H9 (cell line): ENCODE measurements at places on chromosomes 7 and 10. TPM values are rescaled to one million over a fixed set of nuclear protein-coding genes. Genes with fewer than 3 reads are reported as not detected.

Gene STOX1
- total RNA-seq = 5.8 and 5.9 TPM in 2 replicates

- DNase-seq = no peak
These were observed 34.3 kb upstream of the ICA1 start for GRCh38 chr7:8296362-8296659.

Gene INMT
- total RNA-seq = 0.59 and 0.70 TPM in 2 replicates

DNA sequence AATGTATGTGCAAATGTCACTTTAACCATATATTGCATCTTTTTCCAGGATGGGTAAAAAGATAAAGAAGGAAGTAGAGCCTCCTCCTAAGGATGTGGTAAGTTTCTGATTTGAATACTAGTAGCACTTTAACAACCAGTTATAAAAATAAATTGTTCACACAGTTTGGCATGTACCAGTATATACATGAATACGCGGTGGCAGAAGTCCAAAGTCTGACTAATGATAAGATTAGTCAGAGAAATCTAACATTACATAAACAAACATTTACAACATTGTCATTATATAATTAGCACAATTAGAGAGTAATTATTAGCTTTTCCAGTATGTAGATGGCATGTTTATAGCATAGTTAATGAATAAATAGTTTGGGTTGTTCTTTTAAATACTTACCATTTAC, 4.1 kb downstream of the ARMC3 start:
- DNase-seq = no peak

DNA sequence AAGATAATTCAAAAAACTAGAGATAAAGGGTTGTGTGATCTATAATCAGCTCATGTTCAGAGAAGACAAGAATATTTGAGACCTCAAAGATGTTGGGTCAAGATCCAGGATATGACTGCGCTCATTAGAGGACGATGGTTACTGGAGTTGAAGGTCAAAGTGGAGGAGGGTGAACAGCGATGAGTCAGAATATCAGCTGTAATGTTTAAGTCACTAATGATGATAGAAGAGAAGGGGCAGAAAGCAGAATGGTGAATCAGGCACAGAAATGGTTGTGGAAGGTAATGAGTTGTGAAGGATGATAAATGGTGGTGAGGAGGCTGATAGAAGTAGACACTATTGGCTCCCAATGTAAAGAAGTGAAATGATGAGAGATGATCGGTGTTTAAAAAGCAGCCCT, 540.3 kb downstream of the INHBA start:
- DNase-seq = no peak

Gene C10orf71
- total RNA-seq = not detected in 2 replicates

GRCh38 chr10:77034795-77035194, 602.8 kb downstream of the KCNMA1 start:
- no peak for DNase-seq
